ENCODE measurements at places on chromosomes 11 and 22.

GRCh38 chr11:10534316-10534715 is 6.7 kb downstream of the RNF141 start:
- no peak for DNase-seq

GRCh38 chr22:25623310-25623734 is 58.8 kb downstream of the GRK3 start:
- DNase-seq, result no peak

DNA sequence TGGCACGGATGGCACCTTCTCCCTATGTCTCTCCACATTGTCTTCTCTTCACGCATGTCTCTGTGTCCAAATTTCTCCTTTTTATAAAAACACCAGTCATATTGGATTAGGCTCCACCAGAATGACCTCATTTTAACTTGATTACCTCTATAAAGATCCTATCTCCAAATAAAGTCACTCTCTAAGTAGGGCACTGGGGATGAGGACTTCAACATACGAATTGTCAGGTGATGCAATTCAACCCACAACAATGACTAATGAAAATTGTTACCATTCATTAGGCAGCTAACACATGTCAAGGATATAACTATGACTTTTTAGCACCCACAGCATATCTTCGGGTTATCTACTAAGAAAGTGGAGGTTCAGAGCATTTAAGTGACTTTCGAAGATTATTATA is 55.5 kb upstream of the USP47 start:
- peak; percentile 30 for DNase-seq

- peak; percentile 96 for DNase-seq
Measured at GRCh38 chr11:65492637-65493366, 6.0 kb upstream of the MALAT1 start.

DNA sequence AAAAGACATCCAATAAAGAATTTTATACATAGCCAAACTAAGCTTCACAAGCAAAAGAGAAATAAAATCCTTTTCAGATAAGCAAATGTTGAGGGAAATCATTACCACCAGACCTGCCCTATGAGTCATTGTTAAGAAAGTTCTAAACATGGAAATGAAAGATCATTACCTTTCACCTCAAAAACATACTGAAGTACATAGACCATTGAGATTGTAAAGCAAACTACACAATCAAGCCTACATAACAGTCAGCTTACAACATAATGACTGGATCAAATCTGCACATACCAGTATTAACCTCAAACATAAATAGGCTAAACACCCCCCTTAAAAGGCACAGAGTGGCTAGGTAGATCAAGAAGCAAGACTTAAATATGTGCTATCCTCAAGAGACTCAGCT is 501.0 kb upstream of the LUZP2 start:
- DNase-seq, result peak; percentile 18

GRCh38 chr22:40593460-40594273 is 42.9 kb downstream of the MRTFA start:
- DNase-seq, result no peak

DNA sequence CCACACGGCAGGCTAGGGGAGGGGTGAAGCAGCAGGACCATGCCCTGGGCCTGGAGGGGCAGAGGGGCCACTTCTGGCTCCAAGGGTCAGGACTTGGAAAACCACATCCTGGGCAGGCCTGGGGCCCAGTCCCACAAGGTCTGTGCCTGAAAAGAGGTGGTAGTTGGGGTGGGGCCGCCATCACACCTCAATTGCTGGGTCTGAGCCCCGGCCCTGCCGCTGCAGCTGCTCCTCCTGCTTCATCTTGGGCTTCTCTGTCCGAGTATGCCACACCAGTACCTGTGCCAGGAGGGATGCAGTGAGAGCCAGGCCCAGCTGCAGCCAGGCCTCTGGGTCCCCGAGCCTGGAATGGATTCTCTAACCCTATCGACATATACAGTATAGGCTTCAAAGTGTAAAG is 2.5 kb downstream of the ROM1 start:
- no peak for DNase-seq

DNA sequence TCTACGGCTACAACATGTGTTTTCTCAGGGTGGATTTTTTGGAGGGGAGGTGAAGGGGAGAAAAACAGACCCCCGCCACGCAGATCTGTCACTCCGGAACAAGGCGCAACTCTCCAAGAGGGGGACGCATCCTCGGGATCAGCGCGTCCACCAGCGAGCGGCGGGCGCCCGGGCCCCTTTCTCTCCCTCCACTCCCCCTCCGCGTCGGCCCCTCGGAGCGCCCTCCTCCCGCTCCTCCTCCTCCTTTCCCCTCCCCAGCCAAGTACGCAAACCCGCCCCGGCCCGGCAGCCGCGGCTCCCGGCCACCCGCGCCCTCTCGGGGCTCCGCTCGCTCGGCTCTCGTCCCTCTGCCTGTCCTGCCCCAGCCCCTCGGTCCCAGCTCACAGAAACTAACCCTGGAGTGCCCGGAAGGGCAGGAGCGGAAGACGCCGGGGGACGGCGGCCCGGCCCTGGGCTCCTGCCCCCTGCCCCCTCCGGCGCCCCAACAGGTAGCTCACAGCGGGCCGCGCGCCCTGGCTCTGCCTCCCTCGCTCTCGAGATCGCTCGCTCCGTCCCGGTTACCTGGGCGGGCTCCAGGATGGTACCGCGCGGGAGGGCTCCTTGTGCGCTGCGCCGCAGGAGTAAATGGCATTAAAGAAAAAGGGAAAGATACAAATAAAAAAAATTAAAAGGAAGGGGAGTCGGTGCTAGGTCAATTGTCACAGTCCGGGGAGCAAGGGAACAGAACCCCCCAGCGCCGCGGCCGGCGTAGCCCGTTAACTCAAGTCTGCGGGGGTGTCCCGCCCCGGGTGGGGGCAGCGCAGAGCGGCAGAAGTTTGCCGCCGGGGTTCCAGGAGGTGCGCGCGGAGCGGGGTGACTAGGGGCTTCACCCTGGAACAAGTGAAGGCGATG is 131.4 kb upstream of the C11orf58 start:
- DNase-seq, result peak; percentile 45

GRCh38 chr11:17718510-17718962 is 835 bp upstream of the MYOD1 start:
- no peak for DNase-seq

- no peak for DNase-seq
Measured at GRCh38 chr11:134276396-134277182, 410 bp downstream of the GLB1L3 start.

- no peak for DNase-seq
Measured at GRCh38 chr11:120039039-120039438, 98.9 kb downstream of the TRIM29 start.

GRCh38 chr11:77454867-77455655 is 18.8 kb downstream of the PAK1 start:
- no peak for DNase-seq

DNA sequence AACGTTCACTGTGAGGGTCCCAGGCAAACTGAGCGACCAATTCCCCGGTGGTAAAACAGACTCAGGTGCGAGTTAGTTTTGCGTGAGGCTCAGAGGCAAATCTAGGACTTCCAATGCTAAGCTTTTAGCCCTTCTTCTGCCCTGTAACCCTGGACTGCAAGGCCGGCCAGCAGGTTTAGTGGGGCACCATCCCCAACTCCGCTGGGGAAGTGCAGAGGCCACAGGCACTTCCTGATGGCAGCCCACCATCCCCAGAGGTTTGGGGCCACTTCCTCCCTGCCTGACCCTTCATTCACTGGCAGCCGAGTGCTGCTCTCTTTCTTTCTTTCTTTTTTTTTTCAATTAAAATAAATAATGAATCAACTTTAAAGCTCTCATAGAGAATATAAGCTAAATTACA is 124.6 kb upstream of the B3GAT1 start:
- DNase-seq, result no peak

DNA sequence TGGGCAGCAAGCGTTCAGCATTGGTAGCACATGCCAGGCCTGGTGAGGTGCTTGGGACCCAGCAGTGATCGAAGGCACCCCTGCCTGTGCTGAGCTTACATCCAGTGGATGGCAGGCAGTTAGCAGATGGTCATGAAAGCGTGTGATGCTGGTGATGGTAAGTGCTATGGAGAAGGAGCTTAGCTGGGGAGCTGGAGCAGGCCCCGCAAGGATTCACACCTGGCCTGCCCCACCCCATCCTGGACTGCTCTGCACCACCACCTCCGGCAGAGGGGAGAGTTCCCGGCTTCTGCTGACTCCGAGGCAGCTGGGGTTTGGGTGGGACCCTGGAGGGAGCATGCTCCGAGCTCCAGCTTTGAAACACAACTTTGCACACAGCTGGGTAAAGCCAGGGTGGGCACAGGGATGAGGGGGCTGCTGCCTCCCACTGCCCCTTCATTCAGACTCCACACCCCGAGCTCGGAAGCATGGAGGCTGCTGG is 16.2 kb downstream of the MPPED1 start:
- DNase-seq, result no peak

DNA sequence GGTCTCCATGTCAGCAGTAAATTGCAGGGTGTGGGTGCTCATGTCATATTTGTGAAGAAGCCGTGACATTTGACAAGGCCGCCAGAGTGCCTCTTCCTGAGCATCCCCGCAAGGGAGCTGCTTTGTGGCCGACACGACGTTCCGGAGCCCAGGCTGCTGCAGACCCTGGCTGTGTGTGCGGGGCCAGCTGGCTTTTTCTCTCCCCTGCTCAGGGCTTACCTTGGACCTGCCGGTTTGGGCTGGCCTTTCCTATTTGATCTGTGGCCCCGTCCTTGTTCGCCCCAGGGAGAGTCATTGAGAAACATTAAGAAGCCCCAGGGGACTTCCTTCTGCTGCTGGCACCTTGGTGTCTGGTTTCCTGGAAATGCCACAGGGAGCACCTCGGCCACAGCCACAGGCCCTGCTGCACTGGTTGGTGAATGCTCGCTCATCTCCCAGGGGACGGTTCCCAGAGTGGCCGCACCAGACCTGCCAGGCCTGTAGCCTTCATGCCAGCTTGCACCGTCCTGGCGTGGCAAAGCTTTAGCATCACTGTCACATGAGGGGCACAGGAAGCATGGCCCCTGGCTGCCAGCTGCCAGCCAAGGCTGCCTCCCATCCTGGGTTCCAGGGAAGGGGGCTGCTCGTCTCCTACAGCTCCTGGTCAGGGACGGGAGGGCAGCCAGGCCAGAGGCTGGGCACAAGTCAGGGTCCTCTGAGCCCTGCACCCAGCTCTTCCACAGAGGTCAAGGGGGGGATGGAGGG is 5.4 kb downstream of the GRK2 start:
- no peak for DNase-seq

DNA sequence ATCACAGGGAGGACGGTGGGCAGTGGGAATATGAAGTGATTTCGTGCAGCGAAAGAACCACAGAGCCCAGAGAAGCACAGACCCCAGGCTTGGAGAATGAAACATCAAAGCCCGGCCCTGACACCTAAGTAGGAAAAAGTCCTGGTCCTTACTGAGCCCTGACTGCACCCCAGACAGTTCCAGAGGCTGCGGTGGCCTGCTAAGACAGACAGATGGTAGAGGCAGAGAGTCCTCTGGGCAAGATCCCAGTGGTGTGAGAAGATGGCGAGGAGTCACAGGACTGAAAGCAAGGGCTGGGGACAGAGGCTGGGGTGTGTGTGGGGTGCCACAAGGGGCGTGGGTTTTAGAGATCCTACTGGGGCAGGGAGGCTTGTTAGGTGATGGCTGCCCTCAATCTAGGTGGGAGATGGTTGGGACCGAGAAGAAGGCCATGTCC is 3.7 kb downstream of the CBX6 start:
- DNase-seq, result no peak

GRCh38 chr11:9016916-9017642 is 13.3 kb upstream of the NRIP3 start:
- DNase-seq, result peak; percentile 10

GRCh38 chr22:47301820-47302475 is 539.5 kb downstream of the TBC1D22A start:
- no peak for DNase-seq

GRCh38 chr11:117410861-117411710 is 83.4 kb downstream of the CEP164 start:
- DNase-seq, result no peak

- peak; percentile 87 for DNase-seq
Measured at GRCh38 chr11:69000831-69001242, 12.2 kb downstream of the MRGPRF start.

DNA sequence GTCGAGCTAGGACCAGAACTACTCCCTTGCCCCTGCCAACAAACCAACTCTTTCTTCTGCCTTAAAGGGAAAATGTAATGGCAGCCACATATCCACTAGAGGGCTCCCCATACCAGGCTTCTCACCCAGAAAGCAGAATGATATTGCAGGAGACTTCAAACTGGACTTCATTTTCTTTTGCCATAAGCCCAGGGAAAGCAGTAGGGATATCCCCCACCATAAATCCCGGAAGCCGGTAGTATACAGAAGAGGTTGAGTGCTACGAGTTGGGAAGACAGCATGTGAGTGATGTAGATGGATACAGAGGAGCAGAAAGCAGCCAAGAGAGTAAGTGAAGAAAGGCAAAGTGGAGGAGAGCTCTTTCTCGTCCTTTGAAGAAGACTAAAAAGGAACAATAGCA is 12.1 kb downstream of the PLAAT5 start:
- DNase-seq, result peak; percentile 74

GRCh38 chr11:73554671-73555320 is 43.1 kb downstream of the FAM168A start:
- DNase-seq, result no peak

- DNase-seq, result no peak
Measured at GRCh38 chr11:81005595-81005994, 1564.8 kb upstream of the TENM4 start.

DNA sequence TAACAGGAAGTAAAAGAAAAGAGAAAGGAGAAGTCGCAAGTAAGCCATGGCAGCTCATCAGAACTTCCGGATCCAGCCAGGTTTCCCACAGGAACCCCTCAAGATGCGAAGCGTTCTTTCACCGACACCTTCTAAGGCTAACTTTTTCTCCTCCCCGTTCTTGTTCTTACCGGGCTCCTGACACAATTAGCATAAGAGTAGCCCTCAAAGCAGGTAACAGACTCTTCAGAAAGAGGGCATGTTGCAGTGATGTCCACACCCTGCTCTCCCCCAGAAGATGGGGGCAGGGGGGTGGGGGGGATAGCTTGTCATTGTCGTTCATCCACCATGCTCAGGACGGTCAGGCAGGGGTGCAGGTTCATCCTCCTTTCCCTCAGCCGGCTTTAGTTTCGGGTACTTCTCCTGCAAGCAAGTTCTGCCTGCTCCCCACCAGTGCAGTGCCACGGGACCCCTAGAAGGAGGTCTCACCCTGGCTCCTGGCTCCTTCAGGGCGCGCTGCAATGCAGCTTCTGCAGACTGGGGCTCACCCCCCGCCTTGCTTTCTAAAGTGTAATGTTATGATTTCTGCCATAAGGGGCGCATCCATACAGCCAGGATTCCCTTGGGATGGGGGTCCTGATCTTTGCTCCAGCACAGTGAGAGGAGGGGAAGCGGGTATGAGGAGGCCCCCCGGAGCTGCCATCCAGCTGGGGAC is 2.3 kb downstream of the OPCML start:
- no peak for DNase-seq

DNA sequence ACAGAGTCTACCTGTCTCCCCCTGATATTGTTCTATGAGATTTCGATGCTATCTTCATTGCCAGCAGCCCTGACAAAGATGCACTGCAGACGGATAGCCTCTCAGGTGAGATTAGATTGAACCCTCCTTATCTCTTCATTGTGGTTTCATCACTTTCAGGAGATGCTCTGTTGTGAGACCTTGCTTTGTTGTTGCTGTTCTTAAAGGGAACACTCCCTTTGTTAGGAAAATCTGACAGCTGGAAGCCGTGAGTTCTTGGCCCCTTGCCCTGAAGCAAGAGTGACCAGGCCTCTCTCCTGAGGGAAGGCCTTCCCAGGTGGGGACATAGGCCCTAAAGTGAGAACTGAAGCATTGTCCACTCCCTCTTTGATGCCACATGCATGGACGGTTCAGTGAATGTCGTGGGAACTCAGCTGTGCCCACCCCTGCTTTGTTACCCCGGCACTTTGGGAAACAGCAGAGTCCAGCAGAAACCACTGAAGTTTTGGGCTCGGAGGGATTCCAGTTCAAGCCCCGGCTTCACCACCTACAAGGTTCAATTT is 976.1 kb downstream of the TBC1D22A start:
- DNase-seq, result no peak

Measured in EH (cell line).